ENCODE measurements at places on chromosomes 3 and 15. TPM values are rescaled to one million over a fixed set of nuclear protein-coding genes. Genes with fewer than 3 reads are reported as not detected.
A peak's percentile ranks its signal among the peaks of the same experiment; 100 is the strongest.

- no peaks in the 10 kb centered on the region for H3K27me3 ChIP-seq
- H3K4me1 ChIP-seq = no peaks in the 10 kb centered on the region
- H3K27ac ChIP-seq = no peak overlapping the region
- no peak overlapping the region for H3K4me3 ChIP-seq
Measured at GRCh38 chr3:141863491-141863890, 13.0 kb upstream of the ATP1B3 start.

The PARL gene
- total RNA-seq = 54.8 TPM

- H3K4me1 ChIP-seq = no peaks in the 10 kb centered on the region
- H3K4me3 ChIP-seq = no peak overlapping the region
- H3K27me3 ChIP-seq = no peaks in the 10 kb centered on the region
- peaks cover 65% of the 10 kb centered on the region for H3K36me3 ChIP-seq
Measured at GRCh38 chr3:45716790-45717336, 27.7 kb downstream of the SACM1L start.

GRCh38 chr3:131896285-131896684 lies 138.5 kb downstream of the CPNE4 start:
- DNase-seq = no peak
- no peak overlapping the region for H3K27ac ChIP-seq
- H3K4me3 ChIP-seq = no peak overlapping the region
- H3K4me1 ChIP-seq = no peaks in the 10 kb centered on the region
- H3K36me3 ChIP-seq = no peaks in the 10 kb centered on the region
- H3K27me3 ChIP-seq = no peaks in the 10 kb centered on the region

The PRR23E gene
- not detected for total RNA-seq

DNA sequence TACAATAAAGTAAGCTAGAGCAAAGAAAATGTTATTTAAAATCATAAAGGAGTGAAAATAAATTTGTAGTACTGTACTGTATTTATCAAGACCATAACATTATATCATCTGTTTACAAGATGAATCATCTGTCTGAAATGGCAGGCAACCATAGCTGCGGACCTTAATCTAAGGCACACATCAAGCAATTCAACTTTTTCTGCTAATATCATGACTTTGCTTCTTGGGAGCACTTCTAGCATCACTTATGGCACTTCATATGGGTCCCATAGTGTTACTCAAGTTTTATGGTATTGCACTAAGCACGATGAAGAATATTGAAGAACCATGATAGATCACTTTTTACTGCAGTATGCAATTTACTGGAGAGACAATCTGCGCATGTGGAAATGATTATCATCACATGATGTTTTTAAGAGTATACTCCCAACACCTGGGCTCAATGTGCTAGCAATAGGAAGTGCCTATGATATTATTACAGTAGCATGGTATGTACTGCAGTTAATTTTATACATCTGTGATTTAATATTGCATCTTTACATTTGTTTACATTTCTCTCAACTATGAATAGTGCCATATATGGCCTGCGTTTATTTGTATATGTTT lies 137.7 kb upstream of the NECTIN3 start:
- no peak overlapping the region for H3K4me3 ChIP-seq
- H3K36me3 ChIP-seq = no peaks in the 10 kb centered on the region
- no peak overlapping the region for H3K27ac ChIP-seq

The GPD1L gene
- total RNA-seq = 46.0 TPM

The TMEM212 gene
- total RNA-seq = not detected

DNA sequence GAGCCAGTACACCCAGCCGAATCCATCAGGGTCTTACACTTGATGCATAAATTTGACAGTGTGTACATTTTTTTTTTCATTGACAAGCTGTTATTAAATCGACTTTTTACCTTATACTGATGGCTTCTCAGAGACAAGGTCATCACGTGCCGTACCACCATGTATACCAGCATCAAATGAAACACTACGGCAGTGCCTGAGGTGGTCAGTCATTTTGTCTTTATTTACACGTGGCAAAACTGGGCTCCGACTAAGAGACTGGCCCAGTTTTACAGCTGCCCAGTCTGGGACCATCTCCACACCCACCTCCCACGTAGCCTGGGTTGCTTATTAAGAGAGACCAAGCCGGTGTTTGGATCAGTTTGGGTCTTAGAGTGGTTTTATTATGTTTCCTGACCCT lies 57.4 kb downstream of the TMEM266 start:
- H3K27ac ChIP-seq = no peak overlapping the region
- no peak for DNase-seq
- H3K4me3 ChIP-seq = no peak overlapping the region

GRCh38 chr3:171270541-171270940 lies 189.7 kb downstream of the TNIK start:
- peaks cover 15% of the 10 kb centered on the region for H3K4me1 ChIP-seq

The PLCB2 gene
- 11.7 TPM for total RNA-seq

DNA sequence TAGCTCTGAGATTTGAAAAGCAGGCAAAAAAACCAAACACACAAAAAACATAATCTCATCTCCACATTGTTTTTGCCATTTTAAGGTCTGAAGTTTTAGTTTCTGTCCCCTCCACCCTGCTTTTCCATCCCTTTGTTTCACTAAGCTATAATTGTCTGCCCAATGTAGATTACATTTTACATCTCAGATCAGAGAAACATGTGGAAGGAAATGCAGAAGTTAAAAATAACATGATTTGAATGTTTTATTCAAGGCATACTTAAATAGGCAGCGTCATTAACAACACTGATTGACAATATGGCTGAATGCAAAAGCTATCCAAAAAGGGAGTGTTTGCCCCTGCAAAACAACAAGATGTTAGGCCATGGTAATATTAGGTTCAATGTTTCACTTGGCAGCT lies 448.1 kb upstream of the ZNF385D start:
- no peak overlapping the region for H3K27ac ChIP-seq
- no peaks in the 10 kb centered on the region for H3K27me3 ChIP-seq
- H3K36me3 ChIP-seq = no peaks in the 10 kb centered on the region
- no peak for DNase-seq
- H3K4me1 ChIP-seq = no peaks in the 10 kb centered on the region
- no peak overlapping the region for H3K4me3 ChIP-seq

The AMT gene
- 16.1 TPM for total RNA-seq

The ZNF774 gene
- total RNA-seq = 2.3 TPM

DNA sequence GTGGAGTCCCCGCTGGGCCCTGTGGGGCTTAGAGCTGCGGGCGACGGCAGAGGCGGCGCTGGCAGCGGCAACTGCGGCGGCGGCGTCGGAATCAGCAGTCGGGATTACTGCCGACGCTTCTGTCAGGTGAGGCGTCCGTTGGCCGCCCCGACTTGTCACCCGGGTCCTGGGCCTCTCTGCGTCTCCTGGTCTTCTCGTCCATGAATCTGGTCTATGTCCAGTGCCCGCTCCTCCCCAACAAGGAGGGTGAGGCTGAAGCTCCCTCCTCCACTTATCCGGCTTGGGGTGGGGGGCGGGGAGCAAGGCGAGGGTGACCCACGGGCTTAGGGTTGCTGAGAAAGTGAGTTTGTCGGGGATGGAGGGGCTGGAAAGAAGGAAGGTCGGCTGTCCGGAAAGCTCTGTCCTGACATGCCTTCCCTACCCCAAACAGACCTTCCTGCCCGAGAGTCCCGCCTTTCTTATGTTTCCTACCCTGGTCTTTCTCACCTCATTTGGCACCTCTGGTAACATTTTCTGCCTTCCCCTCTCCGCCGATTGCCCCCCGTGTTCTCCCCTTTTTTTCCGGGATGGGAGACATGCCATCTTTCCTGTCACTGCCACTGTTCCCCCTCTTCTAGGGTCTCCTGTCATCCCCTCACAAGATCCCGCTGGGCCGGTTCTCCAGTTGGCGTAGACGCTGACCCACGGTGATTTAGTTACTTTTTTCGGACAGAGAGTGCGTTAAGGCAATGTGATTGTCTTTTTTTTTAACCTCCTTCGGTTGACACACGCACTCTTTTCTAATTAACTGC lies 520 bp downstream of the ZNF654 start:
- H3K27ac ChIP-seq = peak overlapping the region; percentile 96
- H3K4me1 ChIP-seq = peaks cover 19% of the 10 kb centered on the region

DNA sequence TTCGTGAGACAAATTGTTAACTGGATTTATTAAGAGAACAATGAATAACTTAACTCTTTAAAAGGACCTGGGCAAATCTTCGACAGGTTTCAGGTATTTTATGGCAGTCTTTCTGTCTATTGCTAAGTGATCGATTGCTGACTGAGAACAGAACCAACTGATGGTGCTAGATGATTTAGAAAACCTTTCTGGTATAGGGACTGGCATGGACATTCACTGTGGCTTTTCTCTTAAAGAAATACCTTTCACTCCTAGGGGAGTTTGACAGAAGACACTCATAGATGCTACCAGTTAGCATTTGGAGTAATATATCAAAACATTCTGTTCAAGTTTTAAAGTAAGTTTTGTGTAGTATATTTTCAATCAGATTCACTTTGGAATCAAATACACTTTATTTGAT lies 654 bp downstream of the PPARG start:
- H3K27me3 ChIP-seq = peaks cover 45% of the 10 kb centered on the region
- H3K4me3 ChIP-seq = peak overlapping the region; percentile 65
- no peak for DNase-seq
- H3K27ac ChIP-seq = peak overlapping the region; percentile 76
- no peaks in the 10 kb centered on the region for H3K36me3 ChIP-seq

GRCh38 chr15:91936927-91937326 lies 83.4 kb downstream of the SLCO3A1 start:
- no peak overlapping the region for H3K27ac ChIP-seq
- no peaks in the 10 kb centered on the region for H3K4me1 ChIP-seq
